Activated CD4-positive, alpha-beta T cell treated with anti-CD3 and anti-CD28 coated beads for 4 hours (primary cell): ENCODE measurements at places on chromosomes 6 and 20.

DNA sequence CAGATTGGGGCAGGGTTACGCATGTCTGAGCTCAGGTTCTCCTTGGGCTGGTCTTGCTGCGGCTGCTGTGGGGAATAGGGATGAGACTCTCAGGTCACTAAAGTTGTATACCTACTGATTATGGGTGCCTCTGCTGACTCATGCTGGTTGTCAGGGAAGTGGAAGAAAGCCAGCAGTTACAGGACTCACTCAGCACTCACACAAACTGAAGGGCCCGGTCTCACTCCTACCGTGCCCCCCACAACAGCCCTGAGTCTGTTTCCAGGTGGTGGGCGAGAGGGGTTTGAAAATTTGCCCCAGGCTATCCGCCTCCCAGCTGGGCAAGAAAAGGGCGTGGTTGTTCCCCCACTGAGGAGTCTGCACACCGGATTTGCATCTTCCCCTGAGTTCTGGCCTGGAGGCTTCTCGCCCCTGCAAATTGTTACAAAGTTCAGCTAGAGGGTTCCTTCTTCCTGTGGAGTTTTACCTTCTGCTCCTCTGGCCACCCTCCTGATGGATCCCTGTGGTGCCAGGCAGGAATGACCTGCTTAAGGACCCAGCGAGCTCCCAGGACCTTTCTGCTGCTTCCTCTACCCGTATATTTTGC, 659.2 kb downstream of the HDGFL1 start:
- DNase-seq: no peak

DNA sequence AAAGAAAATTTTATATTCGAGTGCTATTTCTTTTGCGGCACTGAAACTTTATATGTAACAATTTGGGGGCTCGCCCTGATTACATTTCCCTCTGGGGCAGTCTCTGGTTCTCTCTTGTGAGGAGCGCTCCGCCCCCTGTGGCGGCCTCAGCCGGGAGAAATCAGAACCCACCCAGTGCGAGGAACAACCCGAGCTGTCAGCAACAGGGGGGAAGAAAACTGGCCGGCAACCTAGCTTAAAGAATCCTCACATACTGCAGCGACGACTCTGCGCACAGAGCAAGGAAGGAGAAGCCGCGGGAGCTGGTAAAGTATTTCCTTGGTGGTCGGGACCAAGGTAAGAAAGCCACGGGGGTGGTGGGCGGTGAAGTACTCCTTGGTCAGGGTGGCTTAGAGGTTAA, 23.9 kb upstream of the SLC52A3 start:
- DNase-seq: no peak

- no peak for DNase-seq
These were observed 278.2 kb upstream of the SUPT3H start for GRCh38 chr6:45655745-45656476.

DNA sequence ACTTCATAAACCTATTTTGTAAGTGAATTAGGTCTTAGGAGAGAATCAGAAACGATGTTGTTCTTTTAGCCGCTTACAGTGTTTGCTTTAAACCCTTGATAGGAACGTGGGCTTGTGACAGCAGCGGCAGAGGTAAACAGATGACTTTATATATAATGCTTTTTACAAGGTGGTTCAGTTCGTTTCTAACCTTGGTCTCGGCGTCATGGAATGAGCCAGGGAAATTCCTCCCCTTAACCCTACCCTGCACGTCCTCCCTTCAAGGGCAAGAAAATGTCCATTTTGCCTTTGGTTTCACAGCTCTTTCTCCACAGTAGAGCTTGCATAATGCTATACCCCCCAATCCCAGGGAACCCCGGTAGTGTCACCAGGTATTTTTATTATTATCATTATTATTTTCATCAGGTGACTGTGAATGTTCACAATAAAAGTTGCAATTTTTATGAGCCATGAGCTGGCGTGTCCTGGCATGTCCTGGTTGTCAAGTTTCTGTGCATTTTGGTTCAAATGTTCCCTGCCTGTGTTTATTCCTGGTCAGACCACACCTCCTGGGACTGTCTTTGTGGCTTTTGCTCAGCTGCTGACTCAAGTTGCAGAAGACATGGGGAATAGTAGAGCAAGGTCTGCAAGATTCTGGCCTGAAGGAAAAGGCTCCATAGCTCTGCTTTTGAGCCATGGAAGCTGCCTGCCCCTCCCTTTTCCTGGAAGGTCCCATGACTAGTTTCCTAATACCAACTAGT, 112.8 kb upstream of the BMP2 start:
- DNase-seq: no peak

GRCh38 chr20:44627364-44628010, 24.0 kb downstream of the ADA start:
- no peak for DNase-seq
